ENCODE measurements at places on chromosomes 12 and 14. TPM values are rescaled to one million over a fixed set of nuclear protein-coding genes. Genes with fewer than 3 reads are reported as not detected.

The NOC4L gene
- 9.5 TPM for total RNA-seq

The DENND5B gene
- 36.7 TPM for total RNA-seq

The CLEC6A gene
- total RNA-seq, result not detected

The ACVRL1 gene
- total RNA-seq, result 35.1 TPM

DNA sequence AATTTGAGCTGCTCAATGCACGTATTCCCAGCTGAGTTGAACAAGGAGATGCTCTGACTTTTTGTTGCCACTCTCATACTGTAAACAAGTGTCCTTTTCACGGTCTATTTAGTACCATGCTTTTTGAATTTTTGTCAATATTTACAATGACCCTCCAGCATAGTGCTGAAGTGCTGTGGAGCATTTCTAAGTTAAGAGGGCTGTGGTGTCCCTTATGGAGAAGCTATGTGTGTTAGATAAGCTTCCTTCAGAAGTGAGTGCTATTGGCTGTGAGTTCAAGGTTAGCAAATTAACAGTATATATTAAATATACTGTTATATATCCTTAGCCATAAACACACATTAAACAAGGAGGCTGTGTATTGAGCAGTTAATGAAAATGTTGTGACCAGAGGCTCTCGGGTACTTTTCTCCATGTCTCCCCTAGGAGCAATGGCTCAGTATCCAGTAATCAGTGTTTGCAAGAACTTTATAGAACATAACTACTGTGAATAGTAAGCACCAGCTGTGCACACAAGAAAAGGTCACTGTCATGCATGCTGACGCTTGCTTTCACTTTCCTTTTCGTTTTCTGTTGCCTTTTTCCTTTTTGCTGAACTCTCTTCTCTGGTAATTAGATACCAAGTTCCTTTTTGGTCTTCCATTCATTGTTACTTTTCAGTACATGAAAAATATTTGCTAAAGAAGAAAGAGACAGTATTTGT lies 187.2 kb upstream of the NEDD1 start:
- no peak for DNase-seq

DNA sequence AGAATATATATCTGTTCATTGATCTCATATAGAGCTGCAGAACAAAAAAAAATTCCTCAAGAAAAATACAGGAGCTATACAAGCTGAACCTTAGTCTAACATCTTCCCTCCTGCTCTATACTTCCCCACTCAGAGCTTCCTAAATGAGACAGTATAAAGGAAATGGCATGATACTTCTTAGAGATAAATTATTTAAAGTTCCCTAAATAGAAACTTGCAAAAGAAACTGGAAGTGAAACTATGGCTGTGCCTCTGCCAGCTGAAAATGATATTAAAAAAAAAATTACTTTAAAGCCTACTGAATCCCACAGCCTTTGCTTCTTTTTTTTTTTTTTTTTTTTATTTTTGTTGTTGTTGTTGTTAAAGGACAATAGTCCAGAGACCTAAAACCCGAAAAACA lies 11.6 kb upstream of the NEK9 start:
- no peak for DNase-seq

GRCh38 chr14:68232300-68233055 lies 412.9 kb downstream of the RAD51B start:
- no peak for DNase-seq

DNA sequence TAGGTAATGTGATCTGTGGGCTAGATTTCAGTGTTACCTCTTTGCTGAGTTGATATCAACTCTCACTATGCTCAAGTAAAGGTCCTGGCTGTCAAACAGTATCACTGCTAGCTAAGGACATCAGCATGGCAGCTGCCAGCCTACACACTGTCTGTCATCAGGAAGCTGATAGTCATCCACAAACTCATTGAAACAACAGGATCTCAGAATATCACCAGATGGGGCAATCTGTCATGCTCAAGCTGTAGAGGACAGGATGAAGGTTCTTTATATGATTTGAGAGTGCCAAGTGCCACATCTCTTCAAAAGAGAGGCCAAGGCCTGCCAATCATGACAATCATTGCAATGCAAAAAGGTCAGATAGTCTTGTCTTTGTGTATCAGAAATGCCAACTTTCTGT lies 811.5 kb upstream of the SEL1L start:
- DNase-seq, result no peak
